NCI-H69 (cell line): ENCODE measurements at places on chromosomes 5 and 9.
A peak's percentile ranks its signal among the peaks of the same experiment; 100 is the strongest.

DNA sequence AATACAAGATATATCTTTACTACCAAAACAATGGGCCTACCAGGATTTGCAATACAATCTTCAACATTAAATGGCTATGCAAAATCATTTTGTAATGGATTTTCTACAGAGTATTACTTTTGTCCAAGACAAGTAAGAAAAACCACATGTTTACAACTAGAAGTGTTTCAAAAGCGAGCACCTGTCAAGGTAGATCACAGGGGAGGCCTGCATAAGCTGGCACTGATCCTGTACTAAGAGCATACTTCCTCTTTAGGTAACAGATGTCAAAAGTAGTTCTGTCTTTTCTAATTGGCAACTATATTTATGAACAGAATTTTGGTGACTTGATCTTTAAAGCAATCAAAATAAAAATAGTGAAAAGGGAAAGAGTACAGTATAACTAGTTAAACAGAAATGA lies 249.0 kb downstream of the MLLT3 start:
- DNase-seq: peak; percentile 71

DNA sequence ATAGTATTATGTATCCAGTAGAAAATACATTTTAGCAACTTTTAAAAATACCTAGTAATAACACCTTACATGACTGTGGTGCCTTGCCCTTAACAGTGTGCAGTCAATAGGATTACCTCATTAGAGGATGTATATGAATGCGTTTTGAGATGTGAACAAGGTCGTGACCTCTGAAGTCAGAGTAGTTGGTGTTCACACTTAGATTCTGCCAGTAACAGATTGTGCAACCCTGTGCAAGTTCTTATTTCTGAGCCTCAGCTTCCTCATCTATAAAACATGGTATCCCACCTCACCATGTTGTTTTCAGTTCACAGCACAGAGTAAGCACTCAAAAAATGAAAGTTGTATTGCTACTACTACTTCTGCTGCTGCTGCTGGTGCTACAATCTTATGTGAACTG lies 347.3 kb downstream of the KDM4C start:
- DNase-seq: no peak

DNA sequence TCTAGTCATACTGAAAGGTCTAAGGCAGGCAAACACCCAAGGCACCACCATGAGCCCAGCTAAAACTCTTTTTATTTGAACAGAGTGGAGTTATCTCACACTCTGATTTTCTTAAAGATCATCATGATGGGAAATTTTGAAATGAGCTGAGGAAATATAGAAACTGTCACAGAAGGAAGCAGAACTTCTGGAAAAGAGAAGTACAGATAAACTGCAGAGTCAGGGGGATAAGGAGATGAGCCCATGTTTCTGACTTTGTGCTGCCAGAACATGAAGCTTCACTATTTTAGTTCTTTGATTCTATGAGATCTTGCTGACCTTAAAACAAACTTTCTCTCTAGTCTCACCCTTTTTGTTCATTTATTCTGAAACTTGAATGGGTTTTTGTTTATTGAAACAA lies 406.5 kb upstream of the EDIL3 start:
- DNase-seq: no peak

DNA sequence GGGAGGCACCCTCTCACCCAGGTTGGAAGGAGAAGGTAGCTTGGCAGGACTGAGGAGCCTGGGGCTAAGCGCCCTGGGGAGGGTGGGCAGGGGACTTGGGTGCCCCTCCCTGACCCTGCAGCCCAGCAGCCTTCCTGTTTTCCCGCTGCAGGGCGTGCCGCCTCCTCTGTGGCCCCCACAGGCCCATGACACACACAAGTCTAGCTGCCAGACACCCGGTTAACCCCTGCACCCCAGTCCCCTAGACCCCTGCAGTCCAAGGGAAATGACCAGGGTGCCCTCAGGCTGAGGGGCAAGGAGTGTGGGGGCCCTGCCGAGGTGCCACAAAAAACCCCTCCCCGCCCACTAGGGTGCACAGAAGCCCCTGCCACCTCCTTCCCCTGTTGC lies 33.0 kb downstream of the GOLGA2 start:
- DNase-seq: no peak

DNA sequence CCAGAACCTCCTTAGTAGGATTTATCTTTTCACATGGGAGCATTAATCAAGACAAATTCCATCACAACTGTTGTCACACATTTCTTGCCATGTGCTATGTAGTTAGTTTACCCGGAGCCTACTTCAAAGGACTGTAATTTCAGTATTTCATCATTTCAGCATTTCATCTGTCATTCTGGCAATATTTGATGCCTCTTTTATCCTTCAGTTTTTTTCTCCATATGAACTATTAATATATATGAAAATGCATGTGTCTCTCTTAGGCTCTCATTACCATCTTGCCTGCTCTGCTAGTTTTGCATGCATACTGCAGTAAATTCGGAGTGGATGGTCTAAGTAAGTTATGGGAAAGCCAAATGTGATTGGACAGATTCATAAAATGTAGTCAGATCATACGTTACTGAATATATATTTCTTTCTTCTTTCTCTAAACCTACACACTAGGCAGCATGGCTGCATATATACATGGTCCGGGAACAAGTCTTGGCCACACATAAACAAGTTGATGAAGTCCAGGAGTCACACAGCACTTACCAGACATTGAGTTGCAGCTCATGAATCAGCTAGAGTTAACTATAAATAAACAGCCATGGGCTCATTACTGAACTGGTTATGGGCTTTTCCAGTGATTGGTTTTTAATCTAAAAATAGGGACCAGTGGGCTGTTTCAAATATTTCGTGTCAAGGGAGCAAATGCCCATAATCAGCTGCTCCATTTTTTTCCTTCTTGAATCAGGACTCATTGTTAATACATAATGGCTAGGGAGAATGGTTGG lies 46.6 kb downstream of the SPATA31D1 start:
- no peak for DNase-seq

- no peak for DNase-seq
These were observed 13.1 kb downstream of the PAPPA start for GRCh38 chr9:116166713-116167112.

- no peak for DNase-seq
These were observed 42.7 kb downstream of the CAMK2A start for GRCh38 chr5:150246835-150247234.

GRCh38 chr9:137308057-137308619 lies 6.1 kb upstream of the NRARP start:
- peak; percentile 47 for DNase-seq

- DNase-seq: peak; percentile 88
These were observed 4.6 kb downstream of the TEX48 start for GRCh38 chr9:114677418-114677817.

DNA sequence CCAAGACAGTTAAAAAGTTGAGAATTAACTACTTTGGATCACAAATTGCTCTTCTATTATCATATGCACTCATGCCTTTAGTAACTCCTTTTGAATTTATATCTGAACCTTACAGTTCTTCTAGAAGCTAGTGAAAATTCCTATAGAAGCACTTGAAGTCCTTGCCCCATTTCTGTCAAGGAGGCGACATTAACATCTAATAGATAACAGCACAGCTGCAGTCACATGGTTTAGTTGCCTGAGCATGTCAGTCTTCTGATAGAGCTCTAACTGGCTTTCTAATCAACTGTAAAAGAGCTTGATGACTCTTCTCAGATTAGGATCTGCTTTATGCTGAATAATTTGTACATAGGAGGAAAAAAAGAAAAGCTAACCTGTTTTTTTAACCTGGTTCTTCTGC lies 9.0 kb downstream of the RFESD start:
- DNase-seq: no peak

GRCh38 chr5:79011219-79011836 lies 26.2 kb upstream of the ARSB start:
- DNase-seq: no peak

DNA sequence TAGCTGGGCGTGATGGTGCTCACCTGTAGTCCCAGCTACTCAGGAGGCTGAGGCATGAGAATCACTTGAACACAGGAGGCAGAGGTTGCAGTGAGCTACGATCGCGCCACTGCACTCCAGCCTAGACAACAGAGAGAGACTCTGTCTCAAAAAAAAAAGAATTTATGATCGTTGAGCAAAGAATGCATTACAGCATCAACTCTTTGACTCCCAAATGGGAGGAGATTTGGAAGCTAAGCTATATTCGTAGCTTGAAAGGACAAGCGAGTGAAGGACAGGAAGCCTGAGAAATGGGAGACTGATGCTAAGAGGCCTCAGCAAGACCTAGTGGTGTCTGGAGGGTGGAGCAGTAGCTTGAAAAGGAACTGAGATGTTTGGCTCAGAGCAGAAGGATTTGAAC lies 10.3 kb upstream of the CCIN start:
- DNase-seq: no peak

GRCh38 chr5:172644266-172644665 lies 3.2 kb downstream of the NEURL1B start:
- no peak for DNase-seq

GRCh38 chr9:114176624-114177291 lies 21.4 kb downstream of the COL27A1 start:
- no peak for DNase-seq

DNA sequence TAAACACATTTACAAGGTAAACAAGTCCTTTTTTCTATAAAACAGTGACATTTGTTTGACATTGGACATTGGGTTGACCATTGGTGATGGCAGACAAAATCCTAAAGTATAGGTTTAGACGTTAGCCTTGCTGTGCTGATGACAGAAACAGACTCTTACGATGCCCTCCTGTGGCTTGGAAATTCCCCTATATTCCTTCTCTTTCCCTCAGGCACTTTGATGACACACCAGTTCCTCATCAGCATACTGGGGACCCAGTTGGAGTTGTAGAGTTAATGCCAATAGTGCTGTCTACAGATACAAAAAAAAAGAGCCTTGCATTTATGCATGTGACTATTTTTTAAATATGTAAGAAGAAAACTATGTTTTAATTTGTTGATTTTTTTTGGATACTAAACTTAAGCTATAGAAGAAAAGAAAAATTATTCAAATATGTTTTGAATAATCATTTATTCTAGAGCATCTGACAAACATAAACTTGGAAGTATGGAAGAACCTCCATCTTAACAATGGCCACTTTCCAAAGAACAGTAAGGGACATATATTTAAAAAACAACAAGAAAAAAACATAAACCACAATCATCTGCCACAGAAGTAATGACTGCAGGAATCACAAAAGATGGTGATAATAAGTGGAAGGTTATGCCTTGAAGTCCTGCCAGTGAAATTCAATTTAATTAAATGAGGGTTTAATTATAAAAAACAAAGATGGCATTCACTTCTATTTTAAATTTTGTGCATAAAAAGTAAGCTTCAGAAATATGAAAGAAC lies 75.6 kb upstream of the SNCAIP start:
- DNase-seq: peak; percentile 29

GRCh38 chr5:95283761-95284571 lies 928 bp downstream of the MCTP1 start:
- DNase-seq: peak; percentile 83
